ENCODE measurements at places on chromosomes 3 and 15.

- no peak for DNase-seq
Observed at GRCh38 chr3:172261054-172261453, 187.2 kb downstream of the GHSR start.

- DNase-seq: no peak
Observed at GRCh38 chr3:55686426-55687254, 199.5 kb upstream of the WNT5A start.

- DNase-seq: no peak
Observed at GRCh38 chr3:52350981-52351761, 35.1 kb downstream of the DNAH1 start.

DNA sequence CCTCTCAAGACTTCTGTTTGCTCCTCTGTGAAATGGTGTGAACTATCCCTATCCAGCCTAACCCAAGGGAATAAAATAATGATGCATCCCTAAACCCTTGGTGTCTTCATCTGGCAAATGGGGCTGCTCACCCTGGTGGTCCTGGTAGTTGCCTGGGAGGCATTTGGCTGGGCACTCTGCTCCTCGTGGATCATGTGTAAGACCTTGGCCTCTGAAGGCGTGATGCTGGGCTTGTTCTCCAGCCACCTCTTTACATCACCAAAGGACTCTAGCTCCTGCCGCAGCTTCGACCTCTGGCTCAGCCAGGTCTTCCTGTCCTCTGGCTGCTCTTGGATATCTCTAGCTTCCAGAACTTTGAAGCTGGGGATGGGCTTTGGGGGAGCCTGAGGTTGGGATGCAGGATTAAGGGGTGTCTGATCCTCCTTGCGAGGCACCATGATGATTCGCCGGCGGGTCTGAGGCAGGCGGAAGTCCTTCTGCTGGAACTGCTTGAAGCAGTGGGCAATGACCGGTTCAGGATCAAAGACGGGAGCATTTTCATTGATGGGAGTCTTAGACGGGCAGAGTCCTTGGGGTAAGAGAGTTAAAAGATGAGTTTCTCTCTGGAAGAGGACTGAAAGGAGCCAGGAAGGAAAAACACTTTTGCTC, 7.1 kb downstream of the EFCAB12 start:
- no peak for DNase-seq

- DNase-seq: no peak
Observed at GRCh38 chr3:43093006-43093405, 12.9 kb downstream of the POMGNT2 start.

GRCh38 chr15:36406911-36407310, 172.5 kb upstream of the CDIN1 start:
- no peak for DNase-seq

GRCh38 chr15:50260969-50261496, 4.5 kb downstream of the HDC start:
- no peak for DNase-seq

DNA sequence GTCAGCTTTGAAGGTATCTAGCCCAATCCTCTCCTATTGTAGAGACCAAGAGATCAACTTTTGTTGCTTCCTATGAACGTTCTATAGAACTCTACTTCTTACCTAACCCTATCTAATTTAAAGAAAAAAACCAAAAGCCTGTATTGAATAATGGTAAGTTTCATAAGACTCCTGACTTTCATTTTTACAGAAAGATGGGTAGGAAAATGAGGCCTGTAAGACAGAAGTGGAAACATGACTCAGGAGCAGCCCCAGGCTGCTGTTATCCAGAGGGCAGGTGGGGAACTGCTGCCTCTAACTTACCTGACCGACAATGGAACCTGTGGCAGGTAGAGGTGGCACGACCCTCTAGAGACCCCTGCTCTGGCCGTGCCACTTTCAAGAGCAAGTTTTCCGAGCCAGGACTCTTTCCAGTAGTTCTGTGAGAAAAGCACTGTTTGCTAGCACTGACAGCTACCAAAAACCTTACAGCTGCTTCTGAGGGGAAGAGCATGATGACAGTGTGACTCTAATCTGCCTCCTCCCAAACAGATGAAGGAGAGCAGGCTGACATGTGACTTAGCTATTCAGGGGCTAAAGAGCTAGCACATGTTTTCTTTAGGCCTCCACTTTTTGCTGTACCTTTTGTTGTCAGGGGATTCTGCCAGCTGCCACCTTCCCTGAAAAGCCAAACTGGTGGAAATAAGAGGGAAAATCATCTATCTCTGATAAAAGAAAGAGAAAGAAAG, 17.5 kb downstream of the POPDC2 start:
- no peak for DNase-seq

DNA sequence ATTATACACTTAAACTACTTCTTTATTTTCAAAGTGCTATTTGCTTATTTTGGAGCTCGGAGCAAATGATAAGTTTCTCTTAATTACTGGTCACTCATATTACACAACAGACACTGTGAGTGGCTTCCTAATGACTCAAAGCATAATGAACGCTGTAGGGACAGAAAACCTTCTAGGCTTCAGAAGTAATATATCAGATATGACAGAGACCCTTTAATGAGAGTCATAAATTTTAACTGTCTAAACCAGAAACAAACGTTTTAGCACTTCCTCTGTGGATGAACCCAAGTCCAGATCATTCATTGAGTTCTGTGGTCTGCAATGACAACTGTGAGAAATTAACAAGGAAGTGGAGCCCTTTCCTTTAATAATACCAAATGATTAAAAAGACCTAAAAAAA, 66.6 kb downstream of the ARPP21 start:
- DNase-seq: no peak

DNA sequence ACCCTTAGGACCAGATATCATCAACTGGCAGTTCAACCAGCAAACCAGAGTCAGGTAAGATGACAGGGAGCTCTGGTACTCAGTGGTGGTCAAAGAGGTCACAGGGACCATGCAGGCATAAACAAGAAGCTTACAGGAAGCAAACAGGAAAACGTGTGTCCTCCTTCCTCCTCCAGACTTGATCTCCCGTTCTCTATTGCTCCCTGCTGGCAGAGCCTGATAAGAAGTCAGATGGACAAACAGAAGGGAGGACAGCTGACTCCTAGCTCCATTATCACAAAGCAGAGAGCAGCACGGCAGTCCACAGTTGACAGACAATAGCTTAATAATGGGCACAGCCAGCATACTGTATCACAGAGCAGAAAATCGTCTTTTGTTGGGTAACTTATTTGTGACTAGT, 156.5 kb upstream of the SLC2A2 start:
- no peak for DNase-seq

DNA sequence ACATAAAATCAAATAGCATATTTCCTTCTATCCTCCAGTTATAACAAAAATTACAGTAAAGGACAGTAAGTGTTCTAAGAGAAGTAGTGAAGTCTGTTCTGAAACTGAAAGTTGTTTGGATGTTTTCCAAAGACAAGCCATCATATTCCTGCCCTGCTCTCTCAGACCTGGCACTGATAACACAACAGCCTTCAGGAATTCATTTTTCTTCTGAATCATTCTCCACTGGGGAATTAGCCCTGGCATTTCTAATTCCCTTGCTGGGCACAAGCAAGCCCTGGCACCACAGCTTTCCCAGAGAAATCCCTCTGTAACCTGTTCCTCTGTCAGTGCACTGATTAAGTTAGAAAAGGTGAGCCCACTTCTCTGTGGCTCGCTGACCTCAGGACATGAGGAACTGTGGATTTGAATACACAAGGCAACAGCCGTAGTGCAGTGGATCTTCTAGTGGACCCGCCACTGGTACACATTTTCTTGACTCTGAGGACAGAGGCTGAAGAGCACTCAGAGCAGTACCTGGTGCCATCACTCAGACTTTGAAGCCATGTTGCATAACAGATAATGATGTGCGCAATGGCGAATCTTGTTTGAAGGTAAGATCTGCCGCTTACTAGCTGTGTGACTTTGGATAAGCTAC, 61.6 kb downstream of the WWTR1 start:
- DNase-seq: no peak

DNA sequence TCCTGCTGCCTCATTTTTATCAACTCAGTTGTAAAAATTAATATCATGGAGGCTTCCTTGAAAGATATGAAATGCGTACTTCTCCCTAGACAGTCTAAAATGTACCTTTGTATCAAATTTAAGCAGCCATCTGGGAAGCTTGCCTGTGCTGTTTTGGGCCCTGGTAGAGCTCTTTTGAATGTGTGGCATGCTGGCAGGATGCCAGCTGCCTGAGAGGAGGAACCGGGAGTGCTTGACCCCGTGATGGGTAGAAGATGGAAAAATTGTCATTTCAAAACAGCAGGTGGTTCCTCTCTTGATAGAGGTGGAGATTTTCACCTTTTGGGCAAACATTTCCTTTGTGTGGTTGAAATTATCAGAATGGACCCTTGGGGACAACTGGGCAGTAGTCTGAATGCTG, 245.3 kb downstream of the RPLP1 start:
- no peak for DNase-seq

DNA sequence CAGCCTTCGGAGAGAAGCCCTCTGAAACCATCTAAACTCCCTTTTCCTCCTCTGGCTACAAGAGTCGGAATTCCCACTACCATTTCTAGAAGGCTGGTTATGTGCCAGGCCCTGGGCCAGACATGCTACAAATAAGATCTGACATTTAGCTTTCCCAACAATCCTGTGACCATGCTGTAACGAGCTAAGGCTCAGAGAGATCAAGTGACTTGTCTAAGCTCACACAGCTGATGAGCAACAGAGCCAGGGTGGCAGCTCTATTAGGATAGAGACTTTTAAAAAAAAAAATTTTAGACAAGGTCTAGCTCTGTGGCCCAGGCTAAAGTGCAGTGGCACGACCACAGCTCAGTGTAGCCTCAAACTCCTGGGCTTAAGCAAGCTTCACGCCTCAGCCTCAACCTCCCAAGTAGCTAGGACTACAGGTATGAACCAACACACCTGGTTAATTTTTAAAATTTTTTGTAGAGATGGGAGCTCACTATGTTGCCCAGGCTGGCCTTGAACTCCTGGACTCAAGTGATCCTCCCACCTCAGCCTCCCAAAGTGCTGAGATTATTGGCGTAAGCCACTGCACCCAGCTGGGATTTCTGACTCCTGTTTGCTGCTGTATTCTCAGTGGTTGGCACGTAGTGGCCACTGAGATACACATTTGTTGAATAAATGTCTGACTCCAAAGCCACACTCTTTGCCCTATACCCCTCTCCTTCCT, 34.6 kb downstream of the LSM3 start:
- no peak for DNase-seq

DNA sequence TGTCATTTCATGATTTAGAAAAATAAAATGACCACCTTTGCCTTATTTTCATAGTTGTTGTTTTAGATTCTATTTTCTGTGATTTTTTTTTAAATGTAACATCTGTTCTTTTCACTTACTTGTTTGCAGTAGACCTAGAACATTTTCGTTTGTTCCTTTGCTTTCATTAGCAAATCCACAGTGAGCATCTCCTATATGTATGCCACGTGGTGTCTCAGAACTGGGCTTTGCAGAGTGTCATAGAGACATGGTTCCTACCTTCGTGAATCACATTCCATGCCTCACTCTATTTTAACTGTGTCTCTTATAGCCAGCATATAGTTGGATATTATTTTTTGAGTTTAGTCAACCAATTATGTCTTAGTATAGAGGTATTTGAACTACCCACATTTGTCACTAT, 118.2 kb downstream of the KLF13 start:
- no peak for DNase-seq

GRCh38 chr3:184380185-184380626, 352 bp downstream of the CHRD start:
- peak; percentile 44 for DNase-seq

DNA sequence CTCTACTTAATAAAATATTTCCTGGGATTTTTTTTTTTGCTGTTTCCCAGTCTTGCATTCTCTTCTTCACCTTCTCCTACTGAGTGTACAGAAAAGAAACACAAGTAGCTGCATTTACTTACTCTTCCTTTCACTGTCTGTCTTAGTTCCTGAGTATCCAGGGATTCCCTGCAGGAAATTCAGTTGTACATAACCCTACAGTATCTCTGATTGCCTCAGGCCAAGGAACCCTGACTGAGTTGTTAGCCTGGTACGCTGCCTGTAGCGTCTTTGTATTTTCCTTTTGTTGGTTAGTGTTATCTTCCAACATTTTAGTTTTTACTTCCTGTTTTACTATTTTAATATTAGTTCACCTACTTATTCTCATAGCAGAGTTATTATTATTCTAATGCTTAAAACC, 142.5 kb upstream of the ROBO1 start:
- no peak for DNase-seq

- DNase-seq: no peak
Observed at GRCh38 chr3:133833267-133833666, 27.7 kb downstream of the SRPRB start.

DNA sequence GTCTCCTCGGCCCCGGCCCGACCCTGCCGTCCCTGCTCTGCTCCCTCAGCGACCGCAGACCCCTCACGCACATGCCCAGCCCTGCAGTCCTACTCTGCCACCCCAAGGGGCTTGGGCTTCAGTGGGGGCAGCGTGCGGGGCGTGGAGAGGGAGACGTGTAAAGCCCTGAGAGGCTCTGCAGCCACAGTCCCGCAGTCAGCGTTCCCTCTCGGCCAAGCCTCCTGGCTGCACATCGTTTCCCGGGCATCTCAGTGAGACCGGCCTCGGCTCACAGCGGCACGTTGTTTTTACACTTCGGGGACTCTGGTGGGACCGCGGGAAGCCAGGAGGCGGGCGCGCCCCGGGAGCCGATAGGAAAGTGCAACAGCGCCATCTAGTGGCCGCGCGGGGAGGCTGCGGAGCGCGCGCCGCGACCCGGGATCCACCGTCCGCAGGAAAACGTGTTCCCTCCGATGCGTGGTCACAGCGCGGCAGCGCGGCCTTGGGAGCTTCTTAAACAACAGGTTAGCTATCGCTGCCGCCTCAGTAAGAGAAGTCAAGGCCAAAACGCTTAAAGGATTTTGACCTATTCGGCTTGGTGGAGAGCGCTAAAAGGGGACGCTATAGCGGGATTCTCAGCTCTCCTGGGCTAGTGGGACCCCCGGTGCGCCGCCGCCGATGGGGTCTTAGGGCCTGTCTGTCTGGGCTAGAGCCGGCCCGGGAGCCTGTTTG, 226.8 kb upstream of the IGF1R start:
- peak; percentile 69 for DNase-seq

DNA sequence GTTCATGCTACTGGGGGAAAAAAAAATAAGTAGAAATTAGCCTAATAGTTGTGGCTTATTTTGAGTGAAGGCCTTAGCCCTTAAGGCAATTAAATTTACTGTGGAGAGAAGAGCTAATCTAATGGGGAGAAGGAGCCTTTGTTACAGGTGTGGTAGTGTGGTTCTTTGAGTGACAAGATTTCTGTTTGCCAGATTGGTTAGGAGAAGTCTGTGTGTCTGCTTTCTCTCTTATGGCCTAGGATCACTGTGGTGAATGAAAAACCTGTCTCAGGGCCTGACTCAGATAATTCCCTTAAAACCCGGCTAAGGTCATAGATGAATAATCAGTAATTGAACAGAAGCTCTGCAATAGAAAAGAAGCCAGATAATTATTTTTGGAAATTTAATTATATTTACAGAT, 27.0 kb downstream of the OPA1 start:
- no peak for DNase-seq

DNA sequence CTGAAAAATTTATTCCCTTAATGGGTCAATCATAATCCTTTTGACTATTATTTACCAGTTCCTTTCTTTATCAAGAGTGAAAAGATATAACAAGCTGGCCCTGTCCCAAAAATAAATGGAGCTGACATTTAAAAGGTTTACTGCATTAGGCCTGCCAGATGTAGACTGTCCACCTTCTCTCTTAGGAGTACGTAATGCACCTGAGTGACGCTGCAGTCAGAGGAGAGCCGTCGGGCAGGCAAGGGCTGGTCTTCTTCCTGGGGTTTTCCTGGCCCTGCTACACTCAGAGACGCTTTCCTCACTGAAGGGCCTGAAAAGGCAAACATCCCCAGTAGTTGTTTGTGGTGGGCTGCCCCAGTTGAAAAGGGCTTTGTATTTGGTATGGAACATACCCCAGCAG, 27.6 kb downstream of the NEK4 start:
- no peak for DNase-seq

- peak; percentile 82 for DNase-seq
Observed at GRCh38 chr3:71064956-71065763, 518.4 kb downstream of the FOXP1 start.
